ENCODE measurements at places on chromosomes 11 and 22.

DNA sequence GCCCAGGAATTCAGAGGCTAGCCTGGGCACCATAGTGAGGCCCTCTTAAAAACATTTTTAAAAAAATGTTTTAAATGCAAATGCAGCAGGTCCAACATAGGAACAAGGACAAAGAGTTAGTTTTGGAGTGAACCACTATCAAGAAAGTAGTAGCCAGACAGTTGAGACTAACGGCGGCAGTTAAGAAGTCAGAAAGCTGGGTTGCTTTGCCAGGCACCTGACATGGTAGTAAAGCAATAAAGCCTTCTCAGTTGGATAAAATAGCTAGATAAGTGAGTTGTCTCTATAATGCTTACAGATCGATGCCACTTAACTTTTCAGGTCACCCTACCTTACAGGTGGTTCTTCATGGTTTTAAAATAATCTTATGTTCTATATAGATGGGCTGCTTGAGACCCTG, 16.9 kb upstream of the DDX17 start:
- DNase-seq: no peak

- DNase-seq: no peak
Observed at GRCh38 chr11:46855167-46855566, 9.1 kb upstream of the CKAP5 start.

GRCh38 chr11:72061739-72062396, 18.5 kb downstream of the NUMA1 start:
- no peak for DNase-seq

- DNase-seq: no peak
Observed at GRCh38 chr22:25357606-25358420, 138.4 kb downstream of the CRYBB2 start.

- no peak for DNase-seq
Observed at GRCh38 chr11:47406896-47407745, 1.3 kb upstream of the SLC39A13 start.

GRCh38 chr11:26993965-26994457, at the start of gene FIBIN:
TSS of gene FIBIN (plus strand) at chr11:26994112. CDS start at chr11:26994527, 415 bp downstream.
- DNase-seq: peak; percentile 32

DNA sequence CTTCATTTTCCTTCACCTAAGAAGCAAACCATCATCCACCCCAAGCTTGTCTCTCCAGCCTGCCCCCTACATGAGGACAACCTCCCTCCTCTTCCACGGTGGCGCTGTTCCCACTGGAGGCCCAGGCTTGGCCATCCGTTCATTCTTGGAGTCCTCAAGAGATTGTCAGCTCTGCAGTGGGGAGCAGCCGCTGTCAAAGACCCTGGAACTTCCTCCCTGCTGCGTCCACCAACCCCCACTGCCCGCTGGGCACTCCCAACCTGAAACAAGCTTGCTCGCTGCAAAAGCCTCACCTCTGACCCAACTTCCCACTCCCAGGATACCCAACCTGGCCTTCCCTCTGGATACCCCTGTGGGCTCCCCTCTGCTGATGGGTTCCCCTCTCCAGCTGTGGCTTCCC, 10.4 kb upstream of the CD81 start:
- DNase-seq: no peak

DNA sequence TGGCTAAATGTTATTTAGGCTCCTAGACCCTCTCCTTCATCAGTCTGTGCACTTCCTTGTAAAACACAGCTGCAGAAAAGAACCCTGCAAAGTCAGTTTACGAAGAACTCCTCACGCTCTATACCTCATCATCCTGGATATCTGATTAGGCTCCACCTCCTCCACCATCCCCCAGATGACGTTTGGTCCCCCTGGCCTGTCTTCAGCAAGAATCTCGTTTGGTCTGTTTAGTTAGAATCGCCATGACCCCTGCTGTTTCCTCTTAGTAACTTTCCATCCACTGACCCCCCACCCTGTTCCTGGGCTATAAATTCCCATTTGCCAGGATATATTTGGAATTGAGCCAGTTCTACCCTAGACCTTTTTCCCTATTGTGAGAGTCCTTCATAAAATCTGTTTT, 214.1 kb downstream of the OPCML start:
- DNase-seq: peak; percentile 37

DNA sequence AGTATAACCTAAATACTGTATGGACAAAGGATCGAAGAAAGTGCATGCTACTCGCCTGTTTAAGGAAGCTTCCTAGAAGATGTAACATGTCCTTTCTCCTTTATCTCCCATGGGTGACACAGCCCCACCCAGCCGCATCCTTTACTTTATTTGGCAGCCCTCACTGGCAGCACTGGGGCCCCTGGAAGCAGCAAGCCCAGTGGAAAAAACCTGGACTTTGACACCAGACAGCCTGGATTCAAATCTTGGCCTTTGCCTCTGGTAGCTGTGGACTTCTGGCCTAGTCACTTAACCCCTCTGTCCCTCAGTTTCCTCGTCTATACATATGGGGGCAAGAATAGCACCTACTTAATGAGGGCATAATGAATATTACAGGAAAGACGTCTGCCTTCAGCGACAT, 67.1 kb downstream of the MYEOV start:
- DNase-seq: no peak

- no peak for DNase-seq
Observed at GRCh38 chr22:23102776-23103175, 32.5 kb downstream of the GNAZ start.

- DNase-seq: peak; percentile 77
Observed at GRCh38 chr22:45082795-45083194, 73.0 kb upstream of the PHF21B start.

DNA sequence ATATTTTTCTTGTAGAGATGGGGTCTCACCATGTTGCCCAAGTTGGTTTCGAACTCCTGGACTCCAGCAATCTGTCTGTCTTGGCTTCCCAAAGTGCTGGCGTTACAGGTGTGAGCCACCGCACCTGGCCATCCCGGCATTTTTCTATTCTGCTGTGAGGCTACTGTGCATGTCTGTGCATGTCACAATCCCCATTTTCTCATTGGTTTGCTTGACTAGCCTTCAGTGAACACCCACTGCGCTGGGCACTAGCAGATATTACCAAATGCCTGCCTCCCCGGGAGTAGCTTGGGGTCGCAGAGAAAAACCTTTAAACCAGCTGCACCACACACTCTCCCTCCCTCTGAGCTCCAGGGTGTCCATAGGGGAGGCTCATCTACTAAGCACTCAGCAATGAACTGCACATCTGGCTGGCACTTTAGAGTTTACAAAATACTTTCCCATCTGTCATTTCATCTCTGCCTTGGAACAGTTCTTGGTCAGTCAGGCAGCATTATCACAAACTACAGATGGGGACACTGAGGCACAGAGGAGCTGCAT, 4.9 kb downstream of the CSNK1E start:
- no peak for DNase-seq

DNA sequence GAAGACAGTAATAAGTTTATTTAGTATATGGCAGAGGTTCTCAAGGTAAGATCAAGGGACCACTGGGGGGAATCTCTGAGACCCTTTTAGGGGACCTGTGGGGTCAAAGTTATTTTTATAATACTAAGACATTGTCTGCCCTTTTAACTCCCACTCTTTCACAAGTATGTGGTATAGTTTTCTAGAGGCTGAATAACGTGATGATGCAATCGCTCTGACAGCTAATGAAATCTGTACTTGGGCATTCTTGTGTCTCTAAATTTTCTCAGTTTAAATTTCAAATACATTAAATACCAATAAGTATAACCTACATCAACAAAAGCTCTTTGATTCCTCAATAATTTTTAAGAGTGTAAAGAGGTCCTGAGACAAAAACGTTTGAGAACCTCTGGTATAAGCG, 147.9 kb downstream of the ATG16L2 start:
- no peak for DNase-seq

- DNase-seq: no peak
Observed at GRCh38 chr11:36274414-36274813, 14.8 kb downstream of the COMMD9 start.

- DNase-seq: no peak
Observed at GRCh38 chr22:46857885-46858143, 95.4 kb downstream of the TBC1D22A start.

GRCh38 chr11:14357881-14358728, 878 bp downstream of the RRAS2 start:
- peak; percentile 87 for DNase-seq

GRCh38 chr11:130653838-130654636, 205.6 kb downstream of the ADAMTS15 start:
- no peak for DNase-seq

DNA sequence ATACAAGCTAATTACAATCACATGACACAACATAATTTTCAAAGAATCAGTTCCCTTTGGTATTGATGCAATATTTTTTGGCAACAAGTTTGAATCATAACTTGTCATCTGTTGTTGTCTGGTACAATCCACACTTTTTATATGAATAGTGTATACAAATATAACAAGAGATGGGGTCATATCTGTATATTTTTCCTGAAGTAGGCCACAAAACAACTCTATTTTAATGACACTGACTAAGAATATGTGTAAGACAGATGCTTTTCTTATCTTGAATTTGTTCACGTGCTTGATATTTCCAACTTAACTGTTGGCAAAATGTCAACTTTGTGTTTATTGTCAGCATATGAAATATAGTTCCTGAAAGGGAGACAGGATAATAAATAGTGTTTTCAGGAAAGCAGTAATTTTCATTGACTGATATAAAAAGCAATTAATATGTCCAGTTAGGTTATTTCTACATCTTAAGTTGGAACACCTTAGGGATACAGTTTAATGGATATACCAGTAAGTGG, 27.9 kb downstream of the NOX4 start:
- no peak for DNase-seq

DNA sequence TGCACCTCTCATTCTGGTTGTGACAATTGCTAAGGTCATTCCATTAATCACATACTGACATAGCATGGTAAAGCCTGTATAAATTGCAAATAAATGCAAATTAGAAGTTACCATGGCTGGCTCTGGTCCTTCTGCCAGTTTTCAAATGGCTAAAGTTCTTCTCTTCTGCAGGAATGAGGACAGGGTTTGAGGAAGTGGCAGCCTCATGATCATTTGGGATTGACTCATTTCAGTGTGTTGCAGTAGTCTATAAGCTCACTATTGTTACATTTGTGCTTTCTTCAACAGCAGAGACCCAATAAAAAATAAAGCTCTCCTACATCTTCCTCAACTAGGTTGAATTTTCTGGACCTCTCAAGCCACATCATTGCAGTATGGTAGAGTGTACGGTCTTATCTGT, 60.3 kb downstream of the NECTIN1 start:
- DNase-seq: no peak

DNA sequence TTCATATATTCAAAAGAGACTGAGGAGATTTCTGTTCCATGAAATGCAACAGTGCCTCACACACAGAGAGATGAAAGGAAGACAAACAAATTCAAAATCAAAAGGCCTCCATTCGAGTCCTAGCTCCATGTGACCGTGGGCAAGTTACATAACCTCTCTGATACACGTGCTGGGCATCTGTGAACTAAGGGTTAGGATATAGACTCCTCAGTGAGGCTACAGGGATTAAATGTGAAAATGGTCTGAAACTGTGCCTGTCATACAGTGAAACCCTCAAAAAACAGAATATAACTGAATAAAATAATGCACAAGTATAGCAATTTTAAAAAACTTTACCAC, 111.8 kb upstream of the MTMR2 start:
- DNase-seq: no peak

- DNase-seq: peak; percentile 71
Observed at GRCh38 chr11:60124802-60125432, 36.5 kb downstream of the MS4A2 start.

GRCh38 chr22:17087498-17088131, 2.8 kb downstream of the IL17RA start:
- no peak for DNase-seq

GRCh38 chr22:23094695-23095681, 24.7 kb downstream of the GNAZ start:
- peak; percentile 35 for DNase-seq

- no peak for DNase-seq
Observed at GRCh38 chr11:121589946-121590537, 137.3 kb upstream of the SORL1-AS1 start.

DNA sequence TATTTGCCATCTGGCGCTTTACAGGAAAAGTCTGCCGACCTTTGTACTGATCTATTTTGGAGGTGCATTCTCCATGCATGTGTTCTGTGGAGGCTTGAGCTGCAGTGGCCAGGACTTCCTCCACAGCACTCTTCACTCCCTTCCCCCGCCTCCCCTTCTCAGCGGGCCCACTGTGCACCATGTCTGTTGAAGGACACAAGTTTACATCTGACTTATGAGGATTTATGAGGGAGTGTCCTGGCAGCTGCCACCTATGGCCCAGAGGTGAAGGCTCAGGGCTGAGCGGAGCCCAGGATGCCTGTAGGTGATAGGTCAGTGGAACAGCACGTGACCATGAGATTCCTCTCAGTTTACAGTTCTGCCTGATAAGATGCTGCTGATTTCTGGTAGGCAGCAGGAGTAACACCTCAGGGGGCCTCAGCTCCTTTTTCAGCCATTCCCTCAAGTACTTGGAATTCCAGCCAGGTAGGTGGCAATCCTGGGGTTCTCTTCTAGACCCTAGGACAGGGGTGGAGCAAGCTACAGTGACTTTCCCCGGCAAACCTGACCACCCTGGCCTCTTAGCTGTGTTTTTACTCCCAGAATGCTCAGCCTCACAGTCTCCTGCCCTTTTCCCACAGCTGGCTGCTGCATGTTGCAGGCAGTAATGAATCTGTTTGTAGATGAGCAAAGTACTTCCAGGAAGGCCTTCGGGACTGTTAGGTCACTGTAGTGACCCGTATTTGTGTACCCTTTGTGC, 59.9 kb downstream of the PPFIBP2 start:
- DNase-seq: peak; percentile 78

- no peak for DNase-seq
Observed at GRCh38 chr22:36761553-36762240, 14.2 kb downstream of the IFT27 start.

DNA sequence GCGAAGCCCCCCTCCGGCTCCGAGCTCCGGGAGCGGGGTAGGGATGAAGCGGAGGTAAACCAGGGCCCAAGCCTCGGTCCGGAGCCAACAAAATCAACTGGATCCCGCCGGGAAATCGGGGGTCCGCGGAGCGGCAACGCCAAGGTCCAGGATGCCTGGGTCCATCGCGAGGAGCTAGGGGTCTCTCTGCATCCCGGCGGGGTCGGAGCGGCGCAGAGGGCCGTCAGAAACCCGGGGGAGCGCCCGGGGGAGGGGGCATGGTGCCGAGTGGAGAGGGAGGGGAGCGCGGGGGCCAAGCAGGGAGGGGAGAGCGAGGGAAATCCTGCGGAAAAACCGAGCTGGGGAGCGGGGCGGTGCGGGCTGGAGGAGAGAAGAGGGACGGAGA, 51.8 kb downstream of the SLC22A12 start:
- no peak for DNase-seq

DNA sequence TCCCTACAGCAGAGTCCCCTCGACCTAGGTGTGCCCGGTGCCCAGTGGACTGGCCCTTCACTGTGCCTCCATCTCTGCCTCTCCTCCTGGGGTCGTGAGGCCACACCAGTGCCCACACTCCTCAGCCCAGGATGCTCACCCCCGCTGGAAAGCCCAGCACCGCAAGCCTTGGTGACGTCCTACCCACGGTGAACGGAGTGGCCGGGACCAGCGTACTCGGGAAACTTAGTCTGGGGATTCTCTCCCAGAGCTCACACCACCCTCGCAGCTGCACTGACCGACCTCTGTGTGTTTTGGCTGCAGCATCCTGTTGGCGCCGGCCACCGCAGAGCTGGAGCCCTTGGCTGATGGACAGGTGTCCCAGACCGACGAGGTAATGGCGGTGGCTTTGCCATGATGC, 35.5 kb upstream of the KRTAP5-7 start:
- no peak for DNase-seq
